Non-pigmented ciliary epithelial cell (primary cell): ENCODE measurements at places on chromosomes 2 and 18.

DNA sequence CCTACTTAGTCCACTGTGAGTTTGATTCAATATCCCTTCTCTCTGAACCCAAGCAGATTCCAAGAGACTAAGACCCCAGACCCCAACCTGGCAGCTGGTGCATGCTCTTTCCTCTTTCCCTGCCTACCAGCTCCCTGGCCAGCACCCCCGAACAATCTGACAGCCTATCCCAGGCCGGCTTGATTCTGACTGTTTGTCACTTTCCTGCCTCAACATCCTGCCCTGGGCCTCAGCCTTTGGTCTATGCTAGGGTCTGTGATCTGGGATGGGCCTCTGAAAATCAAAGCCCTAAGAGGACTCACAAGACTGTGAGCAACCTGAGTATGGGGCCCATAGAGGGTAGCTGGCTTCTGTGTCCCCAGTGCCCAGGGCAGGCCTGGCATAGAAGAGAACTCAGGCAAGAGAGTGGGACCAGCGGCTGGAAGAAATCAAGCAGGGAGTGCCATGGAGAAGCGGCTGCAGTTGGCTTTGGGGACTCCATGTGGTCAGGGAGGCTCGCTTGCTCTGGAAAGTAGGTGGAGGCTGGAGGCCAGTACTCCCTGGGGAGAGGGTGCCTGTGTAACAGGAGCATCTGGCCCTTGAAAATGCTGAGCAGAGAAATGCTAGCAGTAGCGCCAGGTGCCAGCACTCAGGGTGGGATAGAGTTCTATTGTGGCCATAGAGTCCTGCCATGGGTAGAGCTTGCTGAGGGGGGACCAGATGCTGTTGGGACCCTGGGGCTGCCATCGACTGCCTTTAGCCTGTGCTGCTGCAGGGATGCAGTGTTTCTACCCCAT is 343.9 kb downstream of the DYSF start:
- DNase-seq = no peak

GRCh38 chr2:217802876-217803652 is 199.7 kb downstream of the TNS1 start:
- no peak for DNase-seq

GRCh38 chr2:217742841-217743240 is 260.0 kb downstream of the TNS1 start:
- DNase-seq = no peak

GRCh38 chr18:73201940-73202339 is 334.2 kb upstream of the NETO1 start:
- no peak for DNase-seq

GRCh38 chr2:127157651-127158485 is 50.9 kb upstream of the BIN1 start:
- no peak for DNase-seq

GRCh38 chr2:191255271-191255670 is 10.1 kb downstream of the MYO1B start:
- no peak for DNase-seq

DNA sequence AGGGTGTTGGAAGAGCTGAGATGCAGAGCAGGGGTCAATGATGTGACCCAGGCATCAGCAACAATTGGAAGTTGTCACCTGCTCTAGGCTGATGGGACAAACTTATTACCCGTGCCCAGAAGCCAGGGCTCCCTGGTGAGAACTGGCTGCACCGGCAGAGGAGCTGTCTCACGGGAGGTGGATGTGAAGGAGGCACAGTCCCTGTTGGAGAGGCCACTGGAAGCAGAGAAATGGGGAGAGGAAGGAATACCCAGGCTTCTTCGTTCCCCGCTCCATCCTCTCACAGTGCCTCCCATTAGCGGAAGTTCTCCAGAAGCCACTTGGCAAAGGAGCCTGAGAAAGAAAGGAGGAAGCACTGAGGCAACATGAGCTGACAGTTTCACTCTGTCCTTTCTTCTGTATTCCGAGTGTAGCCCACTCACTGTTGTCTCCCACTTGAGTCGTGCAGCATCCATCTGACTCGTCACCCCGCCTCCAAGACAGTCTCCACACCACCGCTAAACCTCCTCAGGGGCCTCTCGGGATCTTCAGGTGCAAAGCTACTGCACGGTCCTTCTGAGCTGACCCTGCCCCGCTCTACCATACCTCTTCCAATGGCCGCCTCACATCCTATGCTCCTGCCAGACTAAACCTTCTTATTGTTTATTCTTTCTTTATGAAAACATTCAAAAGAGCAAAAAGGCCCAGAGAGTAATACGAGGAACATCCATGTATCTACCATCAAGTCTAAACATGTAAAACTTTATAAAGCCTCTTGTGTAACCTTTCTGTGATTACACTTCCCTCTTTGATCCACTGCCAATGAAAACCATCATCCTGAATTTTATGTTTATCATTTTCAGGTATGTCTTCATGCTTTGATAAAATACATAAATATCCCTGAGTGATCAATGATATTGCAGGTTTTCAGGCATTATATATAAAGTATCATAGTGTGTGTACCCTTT is 19.1 kb upstream of the AFTPH start:
- no peak for DNase-seq

DNA sequence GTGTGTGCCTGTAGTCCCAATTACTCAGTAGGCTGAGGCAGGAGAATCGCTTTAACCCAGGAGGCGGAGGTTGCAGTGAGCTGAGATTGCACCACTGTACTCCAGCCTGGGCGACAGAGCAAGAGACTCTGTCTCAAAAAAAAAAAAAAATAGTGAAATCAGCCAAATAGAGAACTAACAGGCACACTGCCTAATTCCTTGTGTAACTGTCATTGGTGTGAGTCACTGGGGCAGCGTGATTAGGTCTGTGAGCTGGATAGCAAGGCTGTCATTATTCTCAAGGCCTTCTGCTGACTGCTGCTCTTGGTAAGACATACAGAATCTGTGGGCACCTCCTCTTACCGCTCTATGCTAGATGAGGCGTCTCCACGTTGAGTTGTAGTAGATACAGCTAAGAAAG is 270.3 kb downstream of the NEDD4L start:
- peak; percentile 78 for DNase-seq

DNA sequence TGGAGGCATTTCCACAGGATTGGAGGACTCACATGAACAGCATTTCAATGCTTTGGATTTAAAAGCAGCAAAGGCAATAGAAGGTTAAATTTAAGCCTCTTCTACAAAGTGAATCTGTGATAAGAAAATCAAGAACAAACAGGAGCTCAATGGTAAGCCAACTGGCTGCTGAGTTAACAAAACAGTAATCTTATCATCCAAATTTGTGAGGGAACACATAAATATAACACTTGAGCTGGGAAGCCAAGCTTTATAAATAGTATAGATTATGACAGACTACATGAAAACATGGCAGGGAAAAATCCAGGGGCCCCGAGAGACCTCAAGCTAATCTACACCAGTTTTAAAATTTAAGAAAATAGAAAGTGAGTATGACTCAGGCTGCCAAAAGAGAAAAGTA is 108.5 kb upstream of the PGAP1 start:
- DNase-seq = no peak

DNA sequence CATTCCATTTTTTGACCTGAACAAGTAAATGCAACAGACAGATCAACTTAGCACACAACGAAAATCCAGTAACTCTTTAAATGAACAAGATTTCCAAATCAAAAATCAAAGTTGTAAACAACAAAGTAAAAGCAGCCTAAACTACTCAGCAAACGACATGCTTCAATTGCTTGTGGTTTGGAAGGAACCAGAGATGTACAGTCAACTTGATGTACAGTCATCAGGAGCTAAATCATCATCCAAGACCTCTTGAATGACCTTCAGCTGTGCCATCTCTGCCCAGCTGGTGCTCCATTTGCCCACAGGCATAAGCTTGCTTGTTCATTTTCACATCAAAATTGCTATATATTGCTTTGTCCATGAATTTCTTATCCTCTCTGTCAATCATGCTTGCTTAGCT is 109.8 kb downstream of the UPP2 start:
- no peak for DNase-seq

DNA sequence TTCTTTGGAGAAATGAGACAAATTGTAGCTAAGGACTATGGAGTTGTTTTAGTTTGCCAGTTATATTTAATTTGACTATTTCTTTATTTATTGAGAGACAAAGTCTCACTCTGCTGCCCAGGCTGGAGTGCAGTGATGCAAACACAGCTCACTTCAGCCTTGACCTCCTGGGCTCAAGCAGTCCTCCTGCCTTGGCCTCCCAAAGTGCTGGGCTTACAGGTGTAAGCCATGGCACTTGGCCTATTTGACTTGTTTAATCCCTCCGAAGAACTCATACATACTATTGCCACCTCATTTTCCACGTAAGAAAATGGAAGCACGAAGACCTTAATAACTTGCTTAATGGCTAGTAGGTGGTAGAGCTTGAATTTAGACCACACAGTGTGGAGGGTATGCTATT is 988 bp upstream of the RNF144A start:
- DNase-seq = no peak

DNA sequence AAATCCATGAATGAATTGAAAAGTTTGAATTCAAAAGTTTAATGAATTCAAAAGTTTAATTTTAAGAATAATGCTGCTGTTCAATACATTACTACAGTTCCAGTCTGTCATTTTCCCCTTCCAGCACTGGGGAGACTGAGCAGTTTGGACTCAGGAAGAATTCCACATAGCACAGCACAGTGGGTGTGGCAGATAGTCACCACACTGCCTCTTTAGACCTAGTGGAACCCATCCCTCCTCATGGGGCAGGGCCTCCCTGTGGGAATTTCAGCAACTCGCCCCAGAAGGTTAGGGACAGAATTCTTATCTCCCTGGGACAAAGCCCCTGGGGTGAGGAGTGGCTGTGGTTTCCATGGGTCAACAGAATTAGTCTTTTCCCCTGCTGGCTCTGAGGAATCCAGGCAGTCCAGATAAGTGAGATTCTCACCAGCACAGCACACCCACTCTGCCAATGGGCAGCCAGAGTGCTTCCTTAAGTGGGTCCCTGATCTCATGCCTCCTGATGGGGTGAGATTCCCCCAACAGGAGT is 442.0 kb upstream of the SYT4 start:
- peak; percentile 15 for DNase-seq

DNA sequence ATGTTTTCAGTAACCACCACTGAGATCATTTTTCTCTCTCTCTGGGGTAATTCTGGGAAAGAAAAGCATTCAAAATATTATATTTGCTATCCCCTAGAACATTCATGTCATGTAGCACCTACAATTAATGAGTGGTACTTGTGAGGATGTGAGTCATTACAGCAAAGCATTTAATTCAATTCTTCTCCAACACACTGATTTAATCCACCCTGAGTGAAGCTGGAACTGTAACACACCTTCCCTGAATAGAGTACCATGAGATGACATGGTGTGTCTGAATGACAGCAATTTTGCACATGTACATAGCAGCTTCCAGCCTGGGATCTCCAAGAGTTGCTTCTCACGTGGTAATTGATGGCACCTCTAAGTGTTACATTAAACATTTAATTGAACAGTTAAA is 207.1 kb upstream of the SLC14A2 start:
- DNase-seq = no peak

DNA sequence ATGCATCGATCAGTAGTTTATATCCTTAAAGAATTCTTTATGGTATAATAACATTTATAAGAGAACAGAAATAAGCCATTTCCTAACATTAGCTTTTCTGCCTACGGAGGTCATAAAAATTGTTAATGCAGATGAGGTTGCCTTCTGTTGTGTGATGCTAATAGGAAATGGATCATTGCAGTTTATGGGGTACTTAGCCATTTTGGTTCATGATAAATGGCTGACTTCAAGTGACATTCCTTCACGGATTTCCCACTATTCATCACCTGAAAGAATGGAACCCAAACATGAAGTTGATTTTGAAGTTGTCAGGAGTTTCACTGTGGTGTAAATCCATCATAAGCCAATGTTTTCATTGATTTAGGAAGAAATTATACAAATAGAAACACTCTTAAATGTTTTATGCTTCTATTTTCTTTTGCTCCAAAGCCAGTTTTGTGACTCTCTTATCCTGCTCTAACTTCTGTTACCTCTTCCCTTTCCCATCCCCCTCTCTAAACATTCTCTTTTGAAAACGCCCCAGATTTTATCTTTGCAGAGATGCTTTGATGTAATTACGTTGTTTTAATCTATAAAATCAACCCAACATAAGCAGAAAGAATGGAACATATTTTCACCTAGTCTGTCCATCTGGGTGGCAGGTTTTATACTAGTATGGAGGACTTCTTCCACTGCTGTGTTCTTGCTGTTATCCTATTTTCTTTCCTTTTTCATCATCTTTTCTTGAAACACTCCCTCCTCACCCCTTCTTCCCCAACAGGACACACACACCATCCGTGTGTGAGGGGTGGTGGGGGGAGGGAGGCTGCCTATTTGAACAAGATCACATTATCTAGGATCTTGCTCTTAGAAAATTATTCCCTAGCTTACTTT is 58.2 kb downstream of the GREB1L start:
- DNase-seq = no peak

GRCh38 chr2:14385043-14385442 is 247.5 kb upstream of the LRATD1 start:
- no peak for DNase-seq

DNA sequence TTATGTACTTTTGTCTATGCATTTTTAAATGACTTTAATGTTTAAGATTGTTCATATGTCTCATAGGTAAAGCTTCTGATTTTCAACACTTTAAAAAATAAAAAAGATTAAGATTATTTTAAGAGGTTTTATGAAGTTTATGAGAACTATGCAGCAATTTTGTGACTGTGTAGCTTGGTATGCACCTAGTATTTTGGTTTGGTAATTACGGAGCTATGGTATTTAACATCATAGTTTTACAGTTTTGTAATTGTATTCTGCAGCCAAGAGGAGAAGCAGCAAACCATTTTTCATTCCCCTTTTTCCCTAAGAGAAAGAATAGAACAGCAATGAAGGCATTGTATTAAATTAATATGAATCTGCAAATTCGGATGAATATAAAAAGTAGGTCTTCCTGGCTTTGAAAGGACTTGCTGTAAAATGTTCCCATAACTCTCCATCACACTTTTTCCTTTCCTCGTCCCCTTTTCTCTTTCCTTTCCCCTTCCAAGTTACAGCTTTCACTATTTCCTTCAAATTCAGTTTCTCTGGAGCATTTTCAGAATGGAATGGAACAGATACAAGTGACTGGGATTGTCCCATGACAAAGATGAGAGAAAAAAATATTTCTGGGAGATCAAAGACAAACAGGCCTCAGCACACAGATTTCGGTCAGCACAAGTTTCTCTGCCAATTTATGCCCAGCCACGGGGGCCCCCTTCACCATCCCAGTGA is 26.1 kb upstream of the PIEZO2 start:
- peak; percentile 32 for DNase-seq

DNA sequence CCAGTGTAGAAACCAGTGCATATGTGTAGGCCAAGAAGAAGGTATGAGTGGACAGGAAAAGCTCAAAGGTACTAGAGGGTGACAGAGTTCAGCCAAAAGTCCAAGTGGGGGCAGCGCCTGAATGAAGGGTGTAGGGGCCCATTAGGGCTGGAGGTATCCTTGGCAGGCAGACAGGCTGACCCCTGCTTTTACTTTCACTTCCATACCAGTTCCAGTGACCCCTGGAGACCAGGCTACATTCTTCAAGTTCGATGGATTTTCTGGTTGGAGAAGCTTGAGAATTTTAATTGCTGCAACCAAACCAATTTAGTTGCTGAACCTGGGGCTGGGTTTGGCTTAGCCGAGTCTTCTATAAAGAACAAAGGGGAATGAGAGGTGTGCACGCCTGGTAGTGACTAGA is 42.3 kb upstream of the MRPL33 start:
- DNase-seq = no peak

- DNase-seq = no peak
Measured at GRCh38 chr2:219886615-219887014, 259.2 kb downstream of the SLC4A3 start.

- DNase-seq = no peak
Measured at GRCh38 chr2:64574871-64575270, 50.7 kb downstream of the AFTPH start.
